GM18507 (cell line): ENCODE measurements at places on chromosomes 2 and 18.

GRCh38 chr2:118968961-118969733, 27.2 kb downstream of the MARCO start:
- no peak for DNase-seq

GRCh38 chr18:38241736-38242135, 676.1 kb upstream of the CELF4 start:
- DNase-seq = no peak

GRCh38 chr18:29501952-29502351, 1325.0 kb upstream of the CDH2 start:
- no peak for DNase-seq

DNA sequence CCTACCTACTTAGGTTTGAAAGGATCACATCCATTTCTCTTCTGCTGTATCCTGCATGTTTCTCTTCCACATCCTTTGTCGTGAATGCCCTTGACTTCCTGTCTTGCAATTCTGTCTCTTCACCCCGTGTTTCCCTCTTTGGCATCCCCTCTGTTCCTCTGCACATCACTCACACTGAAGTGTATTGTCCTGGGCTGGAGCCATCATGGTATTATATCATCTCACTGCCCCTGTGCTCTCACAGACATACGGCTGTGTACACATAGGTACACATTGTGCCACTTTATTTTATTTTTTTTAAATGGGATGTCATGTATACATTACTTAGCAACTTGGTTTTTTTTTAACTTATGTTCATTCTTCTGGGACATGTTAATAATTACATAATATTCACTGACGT, 291.6 kb downstream of the ALPK2 start:
- DNase-seq = no peak

DNA sequence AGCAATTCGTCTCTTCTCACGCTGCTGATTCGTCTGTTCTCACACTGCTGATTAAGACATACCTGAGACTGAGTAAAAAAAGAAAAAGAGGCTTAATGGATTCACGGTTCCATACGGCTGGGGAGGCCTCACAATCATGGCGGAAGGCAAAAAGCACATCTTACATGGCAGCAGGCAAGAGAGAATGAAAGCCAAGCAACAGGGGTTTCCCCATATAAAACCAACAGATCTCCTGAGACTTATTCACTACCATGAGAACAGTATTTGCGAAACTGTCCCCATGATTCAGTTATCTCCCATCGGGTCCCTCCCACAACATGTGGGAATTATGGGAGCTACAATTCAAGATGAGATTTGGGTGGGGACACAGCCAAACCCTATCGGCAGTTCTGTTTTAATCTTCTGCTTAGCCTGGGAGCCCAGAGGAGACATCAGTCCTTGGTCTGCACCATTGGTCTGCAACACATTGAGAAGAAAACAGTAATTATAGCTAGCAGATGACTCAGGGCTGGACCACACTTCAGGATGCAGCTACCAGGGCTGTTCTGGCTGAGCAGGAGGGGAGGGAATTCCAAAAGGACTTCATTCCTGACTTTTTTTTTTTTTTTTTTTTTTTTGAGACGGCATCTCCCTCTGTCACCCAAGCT, 69.4 kb downstream of the CABLES1 start:
- DNase-seq = no peak

DNA sequence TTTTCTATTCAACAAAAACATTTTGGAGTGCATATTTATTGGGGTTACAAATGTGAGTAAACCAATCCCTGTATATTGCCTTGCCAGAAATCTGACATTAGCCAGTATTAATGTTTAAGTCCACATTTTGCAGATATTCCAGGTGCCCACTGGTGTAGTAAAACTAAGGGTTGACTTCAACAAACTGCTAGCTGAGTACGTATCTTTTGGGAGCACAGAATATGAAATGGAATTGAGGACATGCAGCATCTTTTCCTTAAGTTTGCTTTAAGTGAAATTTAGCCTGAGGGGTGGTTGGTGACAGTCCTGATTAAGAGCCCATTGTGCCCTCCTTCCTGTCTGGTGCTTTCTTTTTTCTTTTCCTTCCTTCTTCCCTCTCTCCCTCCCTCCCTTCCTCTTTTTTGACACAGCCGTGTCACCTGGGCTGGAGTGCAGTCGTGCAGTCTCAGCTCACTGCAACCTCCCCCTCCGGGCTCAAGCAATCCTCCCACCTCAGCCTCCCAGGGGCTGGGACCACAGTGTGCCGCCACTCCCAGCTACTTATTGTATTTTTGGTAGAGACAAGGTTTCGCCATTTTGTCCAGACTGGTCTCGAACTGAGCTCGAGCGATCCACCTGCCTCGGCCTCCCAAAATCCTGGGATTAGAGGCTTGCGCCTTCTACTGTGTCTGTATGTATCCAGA, 1.6 kb downstream of the NUP35 start:
- no peak for DNase-seq

DNA sequence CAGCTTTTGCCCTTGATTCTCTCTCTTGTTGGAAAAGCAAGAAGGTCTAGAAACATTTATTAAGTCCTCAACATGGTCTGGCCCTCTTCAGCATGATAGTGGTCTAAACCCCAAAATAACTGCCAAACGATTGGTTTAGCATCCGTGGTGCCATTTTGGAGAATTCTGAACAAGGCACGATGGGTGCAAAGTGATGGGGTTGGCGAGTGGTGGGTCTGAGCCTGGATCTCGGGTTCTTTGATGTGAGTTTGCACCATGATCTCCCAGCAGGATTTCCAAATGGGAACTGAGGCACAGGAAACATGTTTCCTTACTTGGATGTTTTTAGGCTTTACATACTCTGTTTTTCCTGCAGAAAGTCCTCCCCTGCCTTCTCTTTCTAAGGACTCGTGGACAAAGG, 240.3 kb downstream of the MYCN start:
- no peak for DNase-seq

- no peak for DNase-seq
These were observed 170.0 kb downstream of the DNAH7 start for GRCh38 chr2:195898505-195899191.
